ENCODE measurements at places on chromosomes 4 and X.

DNA sequence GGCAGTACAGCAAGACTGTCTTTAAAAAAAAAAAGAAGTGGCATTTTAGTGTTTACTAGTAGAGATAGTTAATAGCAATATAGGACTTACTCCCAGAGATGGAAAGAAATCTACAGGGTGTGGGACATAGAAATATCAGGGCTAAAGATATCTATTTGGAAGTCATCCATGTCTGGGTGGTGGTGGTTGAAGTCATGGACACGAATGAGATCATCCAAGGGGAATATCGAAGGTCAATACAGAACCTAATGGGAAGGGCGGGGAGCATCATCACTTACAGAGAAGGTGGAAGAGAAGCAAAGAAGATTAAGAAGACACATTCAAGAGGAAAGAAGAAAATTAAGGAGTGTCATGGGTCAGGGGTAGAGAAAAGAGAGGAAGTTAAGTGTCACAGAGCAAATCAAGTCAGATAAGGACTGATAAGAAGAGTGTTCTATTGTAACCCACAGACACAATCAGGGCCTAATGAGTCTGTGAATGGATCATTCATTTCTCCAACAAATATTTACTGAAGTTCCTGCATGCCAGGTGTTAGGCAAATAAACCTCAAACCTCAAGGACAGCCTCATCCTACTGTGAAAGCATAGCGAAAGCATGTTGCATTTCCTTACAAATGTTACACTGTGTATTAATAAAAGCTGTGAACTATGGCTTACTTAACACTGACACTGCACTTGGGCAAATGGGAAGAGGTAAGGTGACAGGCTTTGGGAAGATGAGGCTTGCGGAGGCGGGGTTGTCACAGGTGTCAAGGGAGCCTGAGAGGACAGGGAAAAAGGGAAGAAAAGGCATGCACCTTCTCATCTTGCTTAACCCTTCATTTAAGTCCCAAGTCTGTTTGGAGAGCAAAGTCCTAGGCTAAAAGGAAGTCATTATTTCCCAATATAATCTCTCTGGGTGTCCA, 65.3 kb downstream of the ELOVL6 start:
- no peak for DNase-seq

- DNase-seq = no peak
Measured at GRCh38 chr4:173252024-173252935, 81.9 kb downstream of the HMGB2 start.

DNA sequence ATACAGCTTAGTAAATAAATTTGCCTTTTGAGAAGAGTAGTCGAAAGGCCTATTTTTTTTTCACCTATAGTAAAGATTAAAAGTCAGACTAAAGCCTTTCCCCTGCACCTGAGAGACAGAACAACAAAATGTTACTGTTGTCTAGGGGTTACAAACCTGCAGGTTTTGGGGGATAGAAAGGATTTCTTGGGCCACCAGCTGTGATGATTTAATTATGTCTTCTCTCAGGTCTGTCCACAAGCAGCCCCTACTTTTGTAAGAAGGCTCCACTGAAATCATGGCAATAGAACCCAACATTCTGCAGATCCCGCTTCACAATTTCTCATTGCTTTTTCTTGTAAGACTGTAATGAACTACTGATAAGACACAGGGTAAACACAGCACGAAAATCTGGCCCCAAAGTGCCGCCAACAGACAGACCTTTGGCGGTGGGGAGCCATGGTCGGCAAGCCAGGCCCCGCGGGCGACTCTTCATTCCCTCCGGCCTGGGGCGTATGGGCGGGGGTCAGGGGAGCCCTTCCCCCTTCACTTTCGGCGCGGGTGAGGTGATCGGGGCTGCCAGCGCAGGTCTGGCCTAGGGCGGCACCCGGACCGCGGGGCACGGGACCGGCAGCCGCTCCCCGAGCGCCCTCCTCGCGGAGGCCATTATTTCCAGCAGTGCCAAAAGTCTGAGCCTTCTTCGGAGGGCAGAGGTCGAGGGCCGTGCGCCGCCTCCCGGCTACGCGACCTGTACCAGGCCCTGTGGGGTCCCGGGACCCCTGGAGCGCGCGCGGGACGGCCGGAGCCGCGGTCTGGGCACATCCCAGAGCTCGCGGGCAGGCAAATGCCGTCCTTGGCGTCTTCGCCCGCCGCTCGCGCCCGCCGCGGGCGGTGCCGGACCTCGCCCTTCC, 812 bp upstream of the KDM6A start:
- DNase-seq = no peak

GRCh38 chr4:71945791-71946190, 86.0 kb upstream of the NPFFR2 start:
- DNase-seq = no peak

GRCh38 chr4:27046851-27047250, 186.2 kb downstream of the STIM2 start:
- no peak for DNase-seq

DNA sequence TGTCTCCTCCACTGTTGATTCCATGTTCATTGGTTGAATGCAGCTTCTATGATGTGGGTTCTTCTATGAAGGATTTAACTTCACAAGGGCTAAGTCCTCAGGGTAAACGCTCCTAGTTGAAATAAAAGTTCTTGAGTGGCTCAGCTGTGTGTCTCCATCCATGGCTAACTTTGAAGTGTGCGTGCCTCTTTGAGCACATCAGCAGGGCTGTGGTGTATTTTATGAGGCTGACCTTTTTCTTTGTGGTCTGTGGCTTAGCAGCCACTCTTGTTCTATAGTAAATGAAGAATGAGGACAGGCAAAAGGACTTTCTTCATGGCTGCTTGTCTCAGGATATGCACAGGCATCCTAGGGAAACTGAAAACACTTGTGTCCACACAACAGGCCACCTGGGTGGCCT, 88.5 kb downstream of the KIT start:
- DNase-seq = no peak

GRCh38 chrX:10393899-10394298, 226.5 kb downstream of the MID1 start:
- DNase-seq = no peak

DNA sequence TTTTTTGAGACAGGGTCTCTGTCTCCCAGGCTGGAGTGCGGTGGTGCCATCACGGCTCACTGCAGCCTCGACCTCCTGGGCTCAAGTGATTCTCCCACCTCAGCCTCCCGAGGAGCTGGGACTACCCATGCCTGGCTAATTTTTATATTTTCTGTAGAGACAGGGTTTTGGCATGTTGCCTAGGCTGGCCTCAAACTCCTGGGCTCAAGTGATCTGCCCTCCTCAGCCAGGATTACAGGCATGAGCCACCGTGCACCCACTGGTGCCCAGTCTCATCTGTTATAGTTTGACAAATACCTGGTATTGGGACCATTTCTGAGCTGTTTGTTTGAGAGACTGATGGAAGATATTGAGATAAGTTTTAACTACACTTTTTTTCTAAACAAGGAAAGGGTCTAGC, 57.5 kb upstream of the SMIM10 start:
- DNase-seq = no peak

DNA sequence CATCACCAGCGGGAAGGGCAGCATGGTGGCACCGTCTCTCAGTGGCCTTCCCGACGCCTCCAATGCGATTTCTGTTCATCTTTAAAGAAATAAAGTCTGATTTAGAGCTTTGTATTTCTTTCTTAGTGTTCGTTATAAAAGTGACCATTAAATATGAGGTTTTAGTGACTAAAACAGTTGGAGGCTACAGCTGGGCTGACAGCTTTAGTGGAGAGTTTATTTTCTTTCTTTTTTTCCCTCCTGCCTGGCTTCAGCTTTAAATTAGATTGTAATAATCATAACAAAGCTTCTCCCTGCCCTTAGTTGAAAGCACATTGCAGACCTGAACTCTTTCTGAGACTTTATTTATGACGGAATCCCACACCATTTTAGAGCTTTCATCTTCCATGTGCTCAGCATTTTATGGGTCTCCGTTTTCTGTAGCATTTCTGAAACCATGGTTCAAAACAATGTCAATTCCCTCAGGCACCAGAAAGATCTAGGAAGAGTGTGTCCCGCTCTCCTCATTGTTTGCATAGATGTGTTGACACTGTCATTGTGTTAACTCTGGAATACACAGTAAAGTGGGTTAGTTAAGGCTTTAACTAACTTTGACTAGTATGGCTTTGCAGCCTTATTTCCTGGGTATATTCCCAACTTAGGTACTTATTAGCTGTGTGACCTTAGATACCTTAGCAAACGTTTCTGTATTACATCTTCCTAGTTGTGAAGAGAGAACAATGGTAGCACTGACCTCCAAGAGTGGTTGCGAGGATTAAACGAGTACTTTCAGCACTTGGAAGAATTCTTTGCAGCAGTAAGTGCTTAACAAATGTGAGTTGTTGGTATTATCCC, 97.4 kb upstream of the PGRMC2 start:
- no peak for DNase-seq

DNA sequence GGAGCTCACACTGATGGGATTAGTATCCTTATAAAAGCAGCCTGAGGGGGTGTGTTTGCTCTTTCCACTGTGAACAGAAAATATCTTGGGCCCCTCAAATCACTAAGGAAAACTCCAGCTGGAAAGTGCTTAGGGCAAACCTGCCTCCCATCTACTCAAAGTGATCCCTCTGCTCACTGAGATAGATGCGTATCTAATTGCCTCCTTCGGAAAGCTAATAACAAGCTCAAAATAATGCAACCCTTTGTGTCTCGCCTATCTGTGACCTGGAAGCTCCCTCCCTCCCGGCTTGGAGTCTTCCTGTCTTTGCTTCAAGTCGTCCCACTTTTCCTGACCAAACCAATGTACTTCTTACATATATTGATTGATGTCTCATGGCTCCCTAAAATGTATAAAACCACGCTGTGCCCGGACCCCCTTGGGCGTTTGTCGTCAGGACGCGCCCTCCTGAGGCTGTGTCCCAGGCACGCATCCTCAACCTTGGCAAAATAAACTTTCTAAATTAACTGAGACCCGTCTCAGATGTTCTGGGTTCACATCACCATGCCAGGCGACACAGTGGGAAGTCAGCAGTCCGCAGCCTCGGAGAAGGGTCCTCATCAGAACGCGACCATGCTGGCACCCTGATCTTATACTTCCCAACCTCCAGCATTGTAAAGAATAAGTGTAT, 34.1 kb upstream of the SORCS2 start:
- no peak for DNase-seq

DNA sequence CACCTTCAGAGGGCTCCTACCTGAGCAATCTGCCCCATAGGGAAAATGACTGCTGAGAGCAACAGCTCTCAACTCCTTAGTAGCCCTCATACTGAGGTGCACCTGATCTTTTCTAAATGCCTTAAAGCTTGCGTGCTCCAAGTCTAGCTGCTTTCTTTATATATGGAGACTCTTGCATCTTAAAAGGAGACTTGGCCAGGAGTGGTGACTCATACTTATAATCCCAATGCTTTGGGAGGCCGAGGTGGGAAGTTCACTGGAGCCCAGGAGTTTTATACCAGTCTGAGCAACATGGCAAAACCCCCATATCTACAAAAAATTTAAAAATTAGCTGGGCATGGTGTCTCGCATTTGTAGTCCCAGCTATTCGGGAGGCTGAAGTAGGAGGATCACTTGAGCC, 78.1 kb upstream of the TRIM2 start:
- DNase-seq = no peak
